LNCaP clone FGC (cell line): ENCODE measurements at places on chromosomes 6 and 20.

GRCh38 chr6:90983462-90983861 lies 396.6 kb upstream of the MAP3K7 start:
- DNase-seq, result no peak

- no peak for DNase-seq
Measured at GRCh38 chr6:68169922-68170321, 465.2 kb upstream of the ADGRB3 start.

DNA sequence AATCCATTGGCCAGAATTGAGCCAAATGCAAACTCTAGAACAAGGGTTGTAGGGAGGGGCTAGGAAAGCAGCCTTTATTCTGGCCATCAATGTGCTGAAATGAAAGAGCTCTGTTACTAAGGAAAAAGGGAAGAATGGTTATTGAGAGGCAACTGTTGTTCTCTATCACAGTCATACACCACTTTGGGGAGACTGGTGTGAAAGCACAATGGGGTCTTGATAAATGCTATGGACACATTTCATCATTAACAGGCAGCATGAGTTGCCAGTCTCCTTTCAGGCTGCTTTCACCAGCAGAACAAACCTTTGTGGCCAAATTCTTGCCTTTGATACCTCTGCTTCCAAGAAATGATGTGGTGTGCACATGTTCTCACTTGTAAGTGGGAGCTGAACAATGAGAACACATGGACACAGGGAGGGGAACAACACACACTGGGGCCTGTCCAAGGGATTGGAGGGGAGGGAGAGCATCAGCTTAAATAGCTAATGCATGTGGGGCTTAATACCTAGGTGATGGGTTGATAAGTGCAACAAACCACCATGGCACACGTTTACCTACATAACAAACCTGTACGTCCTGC lies 86.2 kb downstream of the CDS2 start:
- DNase-seq, result no peak

DNA sequence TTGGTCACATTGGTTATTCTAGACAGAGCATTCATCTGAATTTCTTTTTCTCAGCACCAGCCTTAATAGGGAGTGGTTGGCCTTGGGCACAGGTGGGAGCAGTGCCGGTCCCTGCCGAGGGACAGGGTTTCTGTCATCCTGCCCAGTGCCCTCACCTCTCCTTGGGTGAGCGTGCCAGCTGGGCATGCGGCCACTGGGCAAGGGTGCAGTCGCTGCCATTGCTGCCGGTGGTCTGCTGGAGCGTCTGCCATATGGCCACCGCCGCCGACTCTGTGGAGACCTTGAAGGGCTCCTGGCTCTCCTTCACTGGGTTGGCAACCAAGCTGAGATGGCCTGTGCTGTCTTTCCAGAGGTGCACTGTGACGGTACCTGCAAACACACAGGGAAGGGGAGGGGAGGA lies 16.4 kb upstream of the UQCC2 start:
- no peak for DNase-seq
